ELR (cell line): ENCODE measurements at places on chromosomes 1 and 21.
A peak's percentile ranks its signal among the peaks of the same experiment; 100 is the strongest.

DNA sequence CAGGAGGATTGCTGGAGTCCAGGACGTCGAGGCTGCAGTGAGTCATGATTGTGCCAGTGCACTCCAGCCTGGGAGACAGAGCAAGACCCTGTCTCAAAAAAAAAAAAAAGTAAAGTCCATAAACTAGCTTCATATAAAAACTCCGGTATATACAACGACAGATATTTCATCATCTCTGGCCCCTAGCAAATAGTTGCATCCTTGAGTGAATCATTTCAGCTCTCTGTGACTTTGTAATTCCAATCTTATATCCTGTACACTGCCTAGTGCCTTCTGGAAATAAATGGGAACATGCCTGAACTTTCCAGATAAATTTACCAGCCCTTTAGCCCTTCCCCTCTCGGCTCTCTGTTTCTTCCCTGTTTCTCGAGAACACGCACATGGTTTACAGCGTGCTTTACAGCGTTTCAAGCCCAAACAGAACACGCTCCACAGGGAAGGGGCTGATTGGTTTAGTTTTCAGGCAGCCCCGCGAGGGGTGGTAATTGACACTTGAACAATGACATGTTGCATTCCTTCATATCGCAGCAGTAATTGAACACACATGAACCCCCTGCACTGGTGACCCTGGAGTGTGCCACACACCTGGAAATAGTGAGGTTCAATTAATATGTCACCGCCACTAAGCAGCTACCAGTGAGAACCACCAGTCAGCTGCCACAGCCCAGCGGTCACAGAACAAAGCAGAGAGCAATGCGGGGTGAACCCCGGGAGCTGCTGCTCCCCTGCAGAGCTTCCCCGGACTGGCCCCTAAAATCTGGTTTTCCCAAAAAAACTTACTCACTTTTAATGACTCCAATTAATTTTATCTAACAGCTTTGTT is 35.7 kb upstream of the SIM2 start:
- peak; percentile 42 for DNase-seq

- DNase-seq: no peak
Measured at GRCh38 chr1:54336116-54336515, 70.1 kb downstream of the SSBP3 start.

DNA sequence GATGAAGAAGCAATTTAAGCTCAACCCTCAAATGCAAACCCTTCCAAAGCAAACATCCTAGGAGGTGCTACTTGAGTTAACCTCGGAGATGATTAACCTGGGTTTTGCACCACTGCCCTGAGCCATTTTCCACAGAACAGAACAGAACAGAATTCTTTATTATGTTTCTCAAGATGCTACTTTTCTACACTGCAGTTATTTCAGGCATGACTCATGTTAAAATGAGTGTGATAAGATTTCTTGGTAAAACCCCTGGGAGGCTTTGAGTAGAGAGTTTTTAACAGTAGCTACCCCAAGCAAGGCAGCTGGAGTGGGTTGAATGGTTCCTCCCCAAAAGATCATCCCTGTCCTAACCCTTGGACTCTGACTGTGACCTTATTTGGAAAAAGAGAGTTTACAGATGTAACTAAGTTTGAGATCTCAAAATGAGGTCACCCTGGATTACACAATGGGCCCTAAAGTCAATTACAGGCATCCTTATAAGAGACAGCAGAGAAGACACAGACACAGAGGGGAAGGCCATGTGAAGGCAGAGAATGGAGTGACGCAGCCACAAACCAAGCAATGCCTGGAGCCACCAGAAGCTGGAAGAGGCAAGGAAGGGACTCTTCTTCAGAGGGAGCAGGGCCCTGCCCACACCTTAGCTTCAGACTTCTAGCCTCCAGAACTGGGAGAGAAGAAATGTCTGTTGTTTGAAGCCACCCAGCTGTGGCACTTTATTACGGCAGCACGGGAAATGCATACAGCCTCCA is 153.4 kb downstream of the ETS2 start:
- DNase-seq: peak; percentile 52

DNA sequence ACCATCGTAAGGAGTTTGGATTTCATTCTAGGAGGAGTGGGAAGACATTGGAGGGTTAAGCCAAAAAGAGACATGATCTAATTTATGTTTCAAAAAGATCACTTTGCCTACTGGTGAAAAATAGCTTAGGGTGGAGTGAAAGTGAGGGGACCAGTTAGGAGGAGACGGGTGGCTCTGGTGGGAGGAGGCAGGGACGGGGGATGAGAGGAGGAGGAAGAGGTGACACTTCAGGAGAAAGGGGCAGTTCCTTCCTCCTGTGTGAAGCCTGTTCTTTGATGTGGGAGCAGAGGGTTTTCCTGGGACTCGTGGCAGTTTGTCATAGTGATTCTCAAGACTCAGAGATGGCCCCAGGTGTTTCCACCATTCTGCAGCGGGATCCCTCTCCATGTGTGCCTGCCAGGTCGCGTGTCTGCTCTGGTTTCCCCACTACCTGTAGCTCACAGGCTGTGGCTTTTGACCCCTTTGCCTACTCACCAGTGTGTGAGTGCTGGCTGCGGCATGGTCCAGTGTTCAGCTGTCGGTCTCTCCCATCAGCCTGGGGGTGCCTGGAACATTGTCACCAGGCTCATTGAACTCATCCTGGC is 102.4 kb downstream of the CNIH3 start:
- DNase-seq: no peak
